ENCODE measurements at places on chromosomes 16 and 17. TPM values are rescaled to one million over a fixed set of nuclear protein-coding genes. Genes with fewer than 3 reads are reported as not detected.

DNA sequence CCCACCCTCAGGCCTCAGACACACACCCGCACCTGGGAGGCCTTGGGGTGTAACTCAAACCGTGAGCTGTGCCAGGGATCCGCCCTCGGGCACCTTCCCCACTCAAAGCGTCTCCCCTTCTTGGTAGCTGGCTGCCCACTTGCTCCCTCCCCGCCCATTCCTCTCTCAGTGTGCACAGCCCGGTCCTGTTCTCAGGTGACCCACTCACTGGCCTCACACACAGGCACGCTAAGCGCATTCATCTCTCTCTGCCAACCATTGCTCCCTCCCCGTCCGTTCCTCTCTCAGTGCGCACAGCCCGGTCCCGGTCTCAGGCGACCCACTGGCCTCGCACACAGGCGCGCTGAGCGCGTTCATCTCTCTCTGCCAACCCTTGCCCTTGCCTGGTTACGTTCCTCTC lies 20.8 kb downstream of the WDR45B start:
- peaks cover 70% of the 10 kb centered on the region for H3K36me3 ChIP-seq
- no peaks in the 10 kb centered on the region for H3K27me3 ChIP-seq
- peaks cover 4% of the 10 kb centered on the region for H3K4me1 ChIP-seq
- H3K4me3 ChIP-seq: no peak overlapping the region

DNA sequence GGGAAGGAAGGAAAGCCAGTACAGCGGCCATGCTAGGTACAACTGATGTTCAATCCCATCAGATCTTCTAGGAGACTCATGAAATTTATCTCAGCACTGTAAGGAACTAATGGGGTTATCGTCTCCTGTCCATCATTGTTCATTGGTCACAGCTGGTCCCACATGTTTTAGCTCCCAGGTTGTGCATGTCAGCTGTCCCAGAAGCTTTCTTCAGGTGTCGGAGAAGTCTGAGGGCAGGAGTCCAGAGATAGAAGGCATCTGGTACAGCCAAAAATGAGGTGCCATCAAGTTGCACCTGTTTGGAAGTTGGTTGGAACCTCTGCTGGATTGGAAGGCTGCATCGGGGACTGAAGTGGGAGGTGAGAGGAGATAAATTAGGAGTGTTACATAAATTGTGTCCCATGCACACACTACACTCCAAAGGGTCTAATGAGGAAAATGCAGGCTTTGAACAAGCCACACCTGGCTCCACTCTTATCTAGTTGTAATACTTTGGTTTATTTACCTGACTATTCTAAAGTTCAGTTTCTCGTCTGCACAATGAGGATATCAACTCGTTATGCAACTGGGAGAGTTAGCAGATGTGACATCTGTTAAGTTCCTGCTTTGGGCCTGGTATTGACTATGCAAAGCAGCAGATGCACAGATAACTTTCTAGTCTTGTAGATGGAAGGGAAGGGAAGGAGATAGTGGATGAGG lies 62.9 kb downstream of the MAP2K6 start:
- peaks cover 6% of the 10 kb centered on the region for H3K4me1 ChIP-seq
- H3K27ac ChIP-seq: no peak overlapping the region
- no peak overlapping the region for H3K4me3 ChIP-seq
- H3K36me3 ChIP-seq: peaks cover 2% of the 10 kb centered on the region
- no peak for DNase-seq
- no peaks in the 10 kb centered on the region for H3K27me3 ChIP-seq

- H3K4me3 ChIP-seq: no peak overlapping the region
- H3K36me3 ChIP-seq: no peaks in the 10 kb centered on the region
- H3K27ac ChIP-seq: no peak overlapping the region
- H3K27me3 ChIP-seq: peaks cover 2% of the 10 kb centered on the region
Measured at GRCh38 chr16:77113835-77114234, 77.2 kb upstream of the MON1B start.

DNA sequence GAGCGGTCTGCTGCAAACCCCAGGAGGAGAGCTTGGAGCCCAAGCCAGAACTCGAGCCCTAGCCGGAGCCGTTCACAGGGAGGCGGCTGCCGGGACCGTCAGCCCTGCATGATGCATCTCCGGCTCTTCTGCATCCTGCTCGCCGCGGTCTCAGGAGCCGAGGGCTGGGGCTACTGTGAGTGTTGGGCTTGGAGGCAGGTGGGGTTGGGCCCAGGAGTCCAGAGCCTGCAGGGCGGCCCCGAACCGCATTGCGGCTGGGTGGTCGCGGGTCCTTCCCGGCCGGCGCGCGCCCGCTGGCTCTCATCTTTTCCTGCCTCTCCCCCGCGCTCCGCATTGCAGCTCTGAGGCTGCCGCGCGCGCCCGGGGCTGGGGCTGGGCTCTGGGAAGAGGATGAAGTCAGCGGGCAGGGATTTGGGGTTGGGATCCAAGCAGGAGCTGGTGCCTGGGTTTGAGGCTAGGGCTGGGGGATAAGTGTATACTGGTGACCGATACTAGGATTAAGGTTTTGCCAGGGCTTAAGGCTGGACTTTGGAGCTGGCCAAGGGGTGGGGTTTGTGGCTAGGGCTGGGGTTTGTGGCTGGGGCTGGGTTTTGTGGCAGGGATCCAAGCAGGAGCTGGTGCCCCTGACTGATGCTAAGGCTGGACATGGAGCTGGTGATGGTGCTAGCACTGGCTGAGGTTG lies 532 bp downstream of the CNTNAP1 start:
- H3K4me1 ChIP-seq: peaks cover 49% of the 10 kb centered on the region
- peaks cover 2% of the 10 kb centered on the region for H3K36me3 ChIP-seq
- no peak for DNase-seq

GRCh38 chr16:69003500-69003899 lies 102.0 kb upstream of the HAS3 start:
- H3K36me3 ChIP-seq: peaks cover 29% of the 10 kb centered on the region
- peaks cover 16% of the 10 kb centered on the region for H3K4me1 ChIP-seq
- H3K4me3 ChIP-seq: no peak overlapping the region
- no peak overlapping the region for H3K27ac ChIP-seq
- H3K27me3 ChIP-seq: no peaks in the 10 kb centered on the region

DNA sequence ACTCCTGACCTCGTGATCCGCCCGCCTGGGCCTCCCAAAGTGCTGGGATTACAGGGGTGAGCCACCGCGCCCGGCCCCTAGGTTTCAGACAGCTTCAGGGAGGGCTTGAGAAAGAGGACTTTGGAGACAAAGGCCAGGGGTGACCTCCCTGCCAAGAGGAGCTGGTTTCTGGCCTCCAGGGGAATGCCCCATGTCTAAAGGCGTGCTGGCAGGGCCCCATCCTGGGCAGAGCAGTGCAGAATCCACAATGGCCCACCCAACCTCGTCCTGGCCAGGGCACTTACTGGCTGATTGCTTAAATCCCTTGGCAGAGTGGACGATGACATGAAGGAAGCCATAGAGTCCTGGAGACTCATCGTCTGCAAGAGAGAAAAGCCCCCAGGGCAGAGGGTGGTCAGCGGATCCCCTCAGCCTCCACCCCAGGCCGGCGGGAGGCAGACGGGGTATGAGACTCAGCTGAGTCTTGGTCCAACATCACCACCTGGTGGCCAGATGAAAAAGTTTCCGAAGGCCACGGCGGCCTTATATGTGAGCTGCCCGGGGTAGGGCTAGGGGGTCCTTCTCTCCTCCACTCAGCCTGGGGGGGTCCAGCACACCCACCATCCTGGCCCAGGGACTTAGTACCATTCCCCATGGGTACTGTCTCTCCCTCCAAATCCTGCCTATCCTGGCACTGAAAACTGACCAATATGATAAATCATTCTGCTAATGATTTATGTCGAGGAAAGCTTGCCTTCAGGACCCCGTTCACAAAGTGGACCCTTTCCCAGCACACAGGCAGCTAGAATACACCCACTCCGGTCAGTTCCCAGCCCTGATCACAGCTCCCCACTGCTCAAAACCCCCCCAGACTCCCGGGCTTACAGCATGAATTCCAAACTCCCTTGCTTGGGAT lies 59.1 kb downstream of the TIMM22 start:
- H3K4me3 ChIP-seq: no peak overlapping the region
- no peaks in the 10 kb centered on the region for H3K27me3 ChIP-seq
- H3K4me1 ChIP-seq: peaks cover 2% of the 10 kb centered on the region
- peaks cover 51% of the 10 kb centered on the region for H3K36me3 ChIP-seq
- H3K27ac ChIP-seq: no peak overlapping the region

DNA sequence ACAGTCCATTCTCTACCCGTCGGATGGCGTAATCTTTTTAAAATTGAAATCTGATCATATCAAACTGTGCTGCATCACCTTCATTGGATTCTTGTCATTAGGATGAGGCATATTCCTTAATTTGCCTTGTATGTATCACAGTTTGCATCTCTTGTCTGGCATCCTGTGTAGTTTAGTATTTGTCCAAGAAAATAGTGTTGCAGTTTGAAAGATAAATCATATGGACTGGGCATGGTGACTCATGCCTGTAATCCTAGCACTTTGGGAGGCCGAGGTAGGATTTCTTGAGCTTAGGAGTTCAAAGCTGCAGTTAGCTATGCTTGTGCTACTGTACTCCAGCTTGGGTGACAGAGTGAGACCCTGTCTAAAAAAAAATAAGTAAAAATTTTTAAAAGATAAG lies 5.8 kb upstream of the RSL1D1 start:
- no peaks in the 10 kb centered on the region for H3K27me3 ChIP-seq
- H3K36me3 ChIP-seq: peaks cover 9% of the 10 kb centered on the region
- H3K4me1 ChIP-seq: peaks cover 14% of the 10 kb centered on the region
- DNase-seq: no peak
- H3K27ac ChIP-seq: no peak overlapping the region
- H3K4me3 ChIP-seq: no peak overlapping the region

DNA sequence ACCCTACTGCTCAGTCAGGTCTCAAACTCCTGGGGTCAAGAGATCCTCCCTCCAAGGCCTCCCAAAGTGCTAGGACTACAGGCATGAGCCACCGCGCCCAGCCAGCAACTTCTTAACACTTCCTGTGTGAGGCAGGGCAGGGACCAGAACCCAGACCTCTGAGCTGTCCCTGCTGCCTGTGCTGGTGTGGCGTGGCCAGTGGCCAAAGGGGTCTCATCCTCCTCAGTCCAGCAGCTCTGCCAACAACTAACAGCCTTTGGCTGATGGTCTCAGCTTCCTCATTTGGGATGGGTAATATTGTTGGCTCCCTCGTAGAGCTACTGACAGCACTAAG lies 1.4 kb upstream of the LLGL1 start:
- peaks cover 9% of the 10 kb centered on the region for H3K4me1 ChIP-seq
- peaks cover 4% of the 10 kb centered on the region for H3K36me3 ChIP-seq
- no peak for DNase-seq
- no peaks in the 10 kb centered on the region for H3K27me3 ChIP-seq

- no peak overlapping the region for H3K27ac ChIP-seq
- peak; percentile 68 for DNase-seq
- H3K36me3 ChIP-seq: no peaks in the 10 kb centered on the region
- peaks cover 17% of the 10 kb centered on the region for H3K4me1 ChIP-seq
- H3K4me3 ChIP-seq: no peak overlapping the region
Measured at GRCh38 chr17:41801374-41802271, 10.1 kb downstream of the P3H4 start.

DNA sequence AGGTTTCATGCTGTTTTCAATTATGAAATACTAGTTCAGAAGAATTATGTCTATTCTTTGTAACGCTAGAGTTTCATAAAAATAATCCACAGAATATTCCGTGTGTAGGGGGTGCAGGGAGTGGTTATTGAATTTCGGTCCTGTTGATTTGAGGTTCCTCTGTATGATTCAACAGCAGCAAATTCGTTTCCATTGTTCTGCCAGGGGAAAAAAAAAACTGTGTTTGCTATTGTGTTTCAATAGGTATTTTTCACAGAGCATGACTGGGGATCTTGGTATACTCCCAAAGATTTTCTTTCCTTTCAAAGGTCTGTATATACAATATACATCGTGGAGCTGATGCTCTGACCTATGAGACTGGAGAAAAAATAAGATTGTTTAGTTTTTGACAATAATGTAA lies 15.8 kb downstream of the SHISA9 start:
- H3K4me1 ChIP-seq: no peaks in the 10 kb centered on the region
- no peak overlapping the region for H3K27ac ChIP-seq

DNA sequence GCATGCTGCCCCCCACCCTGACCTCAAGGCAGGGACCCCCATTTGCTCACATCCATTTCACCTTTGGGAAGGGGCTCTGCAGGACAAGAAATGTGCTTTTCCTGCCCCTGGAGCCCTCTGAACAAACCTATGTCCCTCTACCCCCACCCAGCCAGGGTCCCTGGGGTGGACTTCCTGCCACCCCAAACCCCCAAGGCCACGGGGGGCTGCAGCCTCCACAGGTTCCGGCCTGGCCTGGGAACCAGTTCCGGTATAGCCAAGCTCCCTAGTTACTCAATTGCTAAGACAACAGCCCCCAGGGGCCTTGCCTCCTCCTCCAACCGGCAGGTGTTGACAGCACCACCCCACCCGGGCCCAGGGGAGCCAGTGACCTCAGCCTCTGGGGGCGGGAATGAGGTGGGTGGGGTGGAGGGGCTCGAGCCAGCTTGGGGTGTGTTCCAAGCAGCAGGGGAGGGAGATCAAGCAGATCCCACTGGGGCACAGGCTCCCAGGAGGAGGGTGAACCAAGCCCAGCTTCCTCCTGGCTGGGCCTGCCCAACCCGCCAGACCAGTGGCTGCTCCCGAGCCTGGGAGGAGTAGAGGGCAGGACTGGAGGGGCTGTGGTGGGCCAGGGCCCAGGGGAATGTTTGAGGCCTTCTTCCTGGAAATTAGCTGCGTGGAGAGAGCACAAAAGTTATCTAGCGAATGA lies 6.6 kb downstream of the PNMT start:
- H3K4me3 ChIP-seq: no peak overlapping the region
- peaks cover 74% of the 10 kb centered on the region for H3K4me1 ChIP-seq
- H3K27ac ChIP-seq: peak overlapping the region; percentile 90
- no peak for DNase-seq
- no peaks in the 10 kb centered on the region for H3K27me3 ChIP-seq
- no peaks in the 10 kb centered on the region for H3K36me3 ChIP-seq

The FAAP100 gene
- total RNA-seq: 48.2 TPM

The CD68 gene
- total RNA-seq: 7.2 TPM

The BAIAP3 gene
- total RNA-seq: 6.5 TPM
